Suppressor macrophage (primary cell): ENCODE measurements at places on chromosomes 6 and 20.

DNA sequence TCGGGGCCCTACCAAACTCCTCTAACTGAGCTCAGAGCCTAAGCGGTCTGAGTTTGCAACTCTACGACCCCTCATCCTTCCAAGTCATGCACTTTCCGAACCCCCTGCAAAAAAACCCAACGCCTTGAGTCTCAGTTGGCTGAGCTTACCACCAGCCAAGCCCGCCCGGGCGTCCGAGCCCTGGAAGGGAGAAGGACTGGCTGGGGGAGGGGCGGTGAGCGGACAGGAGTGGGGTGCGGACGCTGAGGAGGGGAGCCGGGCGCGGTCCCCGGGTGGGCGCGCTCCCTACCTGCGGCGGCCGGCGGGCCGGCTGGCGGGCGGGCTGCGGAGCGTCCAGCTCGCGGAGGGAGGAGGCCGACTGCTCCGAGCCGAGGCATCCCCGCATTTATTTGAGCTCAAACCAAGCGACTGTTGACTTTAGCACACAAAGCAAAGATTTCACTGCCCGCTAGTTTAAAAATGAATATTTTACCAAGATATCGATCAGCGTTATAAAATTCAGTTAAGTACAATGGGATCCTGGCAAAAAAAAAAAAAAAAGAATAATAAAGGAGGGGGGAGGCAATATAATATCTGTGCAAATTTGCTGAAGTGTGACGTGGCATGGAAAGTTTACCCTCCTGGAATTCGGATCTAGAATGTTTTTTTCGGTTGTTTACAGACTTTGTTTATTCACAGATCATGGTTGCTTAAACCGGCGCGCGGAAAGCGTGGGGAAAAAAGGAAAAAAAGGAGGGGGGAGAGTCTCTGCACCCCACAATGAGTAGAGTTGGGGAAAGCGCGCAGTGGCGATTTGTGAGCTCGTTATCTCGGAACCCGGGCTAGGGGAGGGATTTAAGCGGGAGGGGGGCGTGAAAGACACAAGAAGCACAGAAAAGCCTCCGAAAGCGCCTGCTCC is 5.9 kb downstream of the FOXA2 start:
- no peak for DNase-seq

DNA sequence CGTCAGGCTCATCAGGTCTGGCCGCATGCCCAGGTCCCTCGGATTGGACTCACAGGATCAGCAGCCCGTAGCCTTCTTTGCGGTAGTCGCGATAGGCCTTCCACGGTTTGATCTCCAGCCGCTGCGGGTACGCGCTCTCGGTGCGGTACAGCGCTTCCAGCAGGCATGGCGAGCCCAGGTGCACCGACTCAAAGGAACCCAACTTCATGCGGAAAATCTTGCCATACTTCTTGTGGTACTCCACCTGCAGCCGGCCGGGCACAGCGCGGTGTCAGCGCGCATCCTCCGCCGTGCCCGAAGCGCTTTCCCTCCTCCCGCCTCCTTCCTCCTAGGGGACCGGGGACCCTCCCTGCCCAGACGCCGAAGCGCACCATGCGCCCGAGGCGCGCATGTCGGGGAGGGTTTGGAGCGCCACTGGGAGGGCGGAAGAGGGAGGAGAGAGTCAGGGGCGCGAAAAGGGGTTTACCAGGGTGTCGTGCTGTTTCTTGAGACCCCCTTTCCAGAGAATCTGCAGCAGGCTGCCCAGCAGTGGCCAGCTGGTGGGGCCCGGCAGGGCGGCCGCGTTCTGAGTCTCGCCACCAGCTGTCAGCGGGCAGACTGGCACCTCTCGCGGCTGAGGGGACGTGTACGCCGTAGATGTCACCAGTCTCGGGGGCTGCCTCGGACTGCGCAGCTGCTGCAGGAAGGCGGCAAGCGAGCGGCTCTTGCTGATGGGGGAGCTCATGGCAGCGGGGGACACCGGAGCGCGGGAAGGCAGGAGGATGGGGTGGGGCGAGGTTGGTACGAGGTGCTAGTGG is 732 bp downstream of the CYP24A1 start:
- DNase-seq = no peak

DNA sequence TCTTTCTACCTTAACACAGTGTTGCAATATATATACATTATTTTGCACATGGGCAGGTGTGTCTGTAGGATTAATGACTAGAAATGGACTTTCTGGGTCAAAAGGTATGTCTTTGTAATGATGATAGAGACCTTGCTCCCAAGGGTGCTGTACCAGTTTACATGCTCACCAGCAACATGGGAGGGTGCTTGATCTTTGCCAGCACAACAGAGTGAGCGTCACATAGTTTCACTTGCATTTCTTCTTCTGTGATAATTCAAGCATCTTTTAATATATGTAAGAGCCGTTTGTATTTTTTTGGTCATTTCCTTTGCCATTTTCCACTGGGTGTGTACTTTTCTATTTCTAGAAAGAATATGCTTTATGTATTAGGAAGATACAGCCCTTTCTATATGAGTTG is 23.6 kb upstream of the B4GALT5 start:
- DNase-seq = no peak

DNA sequence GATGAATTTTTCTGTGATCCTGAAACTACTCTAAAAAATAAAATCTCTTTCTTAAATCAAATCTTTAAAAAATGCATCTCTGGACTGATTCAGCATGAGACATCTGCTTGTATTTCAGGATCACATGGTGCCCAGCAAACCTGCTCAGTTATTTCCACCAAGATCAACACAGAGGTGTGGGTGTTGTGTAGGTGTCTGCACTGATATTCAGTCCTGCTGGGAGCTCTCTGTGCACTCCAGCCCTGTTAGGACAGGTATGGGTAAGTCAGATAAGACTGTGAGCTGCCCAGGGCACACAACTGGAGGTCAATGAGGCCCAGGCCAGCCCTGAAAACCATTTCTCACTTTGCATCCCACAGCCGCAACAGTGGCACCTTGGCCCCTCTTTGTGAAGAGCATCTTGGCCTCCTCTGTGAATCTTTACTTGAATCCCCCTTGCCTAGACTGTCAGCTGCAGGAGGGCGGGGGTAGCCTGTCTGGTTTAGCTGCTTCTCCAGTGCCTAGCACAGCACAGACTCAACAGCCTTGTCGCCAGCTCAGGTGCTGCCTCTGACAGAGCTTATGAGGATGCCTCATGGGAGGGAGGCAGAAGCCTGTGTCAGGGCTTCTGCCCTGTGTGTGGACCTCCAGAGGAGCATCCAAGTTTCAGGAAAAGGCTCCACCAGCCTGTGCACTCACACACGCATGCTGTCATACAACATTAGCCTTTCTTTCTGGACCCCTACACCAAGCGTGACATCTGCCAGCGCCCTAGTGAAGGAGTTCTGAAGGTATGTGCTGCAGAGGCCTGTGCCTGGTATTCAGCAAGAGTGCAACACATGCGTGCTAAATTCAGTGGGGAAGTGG is 187.6 kb upstream of the CST7 start:
- no peak for DNase-seq

DNA sequence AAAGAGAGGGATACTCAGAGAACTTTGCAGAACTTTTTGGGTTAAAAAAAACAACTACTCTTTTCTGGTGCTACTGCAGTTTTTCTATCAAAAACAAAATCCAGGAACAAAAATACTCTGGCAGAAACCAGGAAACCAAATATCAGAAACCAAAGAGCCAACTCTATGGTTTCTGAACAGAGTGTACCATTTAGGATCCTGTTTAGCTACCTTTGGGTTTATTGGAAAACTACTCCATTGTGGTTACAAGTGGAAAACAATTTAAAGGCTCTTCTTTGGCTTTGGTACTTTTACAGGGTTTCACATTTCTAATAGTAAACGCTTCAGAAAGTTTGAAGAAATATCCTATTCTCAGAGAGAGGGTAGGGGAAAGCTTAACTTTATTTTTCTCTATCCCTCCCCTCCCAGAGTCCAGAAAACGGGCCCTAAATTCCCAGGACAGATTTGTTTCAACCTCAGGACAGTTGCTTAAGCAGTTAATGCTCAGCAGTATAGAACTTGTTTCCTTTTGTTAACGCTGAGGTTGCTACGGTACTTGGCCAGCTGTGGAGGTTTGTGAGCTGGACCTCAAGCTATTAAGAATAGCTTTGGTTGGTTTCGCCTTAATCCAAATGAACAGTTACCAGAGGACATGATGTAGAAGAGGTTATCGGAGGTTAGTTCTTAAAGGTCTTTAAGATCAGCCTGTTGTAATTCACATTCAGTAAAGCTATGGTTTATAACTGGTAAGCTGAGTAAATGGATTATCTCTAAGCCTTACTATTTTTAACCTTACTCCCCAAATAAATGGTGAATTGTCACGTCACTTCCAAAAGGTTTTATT is 47.9 kb downstream of the FOXO3 start:
- no peak for DNase-seq

GRCh38 chr6:152775428-152775827 is 24.8 kb downstream of the VIP start:
- DNase-seq = no peak

DNA sequence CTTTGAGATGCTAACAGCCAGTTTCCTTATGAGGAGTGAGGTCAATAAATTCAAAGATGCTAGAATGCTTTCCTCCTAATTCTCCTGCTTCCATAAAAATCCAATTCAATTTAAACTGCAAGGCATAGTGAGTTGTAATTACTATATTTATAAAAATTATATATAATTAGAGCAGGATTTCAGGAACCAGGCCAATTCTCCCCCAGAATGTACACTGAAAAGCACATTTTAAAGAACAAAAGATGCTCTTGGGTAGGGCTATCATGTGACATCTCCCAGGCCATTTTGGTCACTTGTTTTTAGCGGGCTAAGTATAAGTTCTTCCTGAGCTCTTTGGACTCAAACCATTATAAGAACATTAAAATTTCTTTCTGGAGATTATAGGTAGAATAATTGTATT is 195.7 kb upstream of the KCNG1 start:
- DNase-seq = no peak

GRCh38 chr6:72855471-72855870 is 233.6 kb downstream of the KCNQ5 start:
- DNase-seq = no peak

GRCh38 chr6:95544517-95545225 is 32.7 kb upstream of the MANEA start:
- no peak for DNase-seq

DNA sequence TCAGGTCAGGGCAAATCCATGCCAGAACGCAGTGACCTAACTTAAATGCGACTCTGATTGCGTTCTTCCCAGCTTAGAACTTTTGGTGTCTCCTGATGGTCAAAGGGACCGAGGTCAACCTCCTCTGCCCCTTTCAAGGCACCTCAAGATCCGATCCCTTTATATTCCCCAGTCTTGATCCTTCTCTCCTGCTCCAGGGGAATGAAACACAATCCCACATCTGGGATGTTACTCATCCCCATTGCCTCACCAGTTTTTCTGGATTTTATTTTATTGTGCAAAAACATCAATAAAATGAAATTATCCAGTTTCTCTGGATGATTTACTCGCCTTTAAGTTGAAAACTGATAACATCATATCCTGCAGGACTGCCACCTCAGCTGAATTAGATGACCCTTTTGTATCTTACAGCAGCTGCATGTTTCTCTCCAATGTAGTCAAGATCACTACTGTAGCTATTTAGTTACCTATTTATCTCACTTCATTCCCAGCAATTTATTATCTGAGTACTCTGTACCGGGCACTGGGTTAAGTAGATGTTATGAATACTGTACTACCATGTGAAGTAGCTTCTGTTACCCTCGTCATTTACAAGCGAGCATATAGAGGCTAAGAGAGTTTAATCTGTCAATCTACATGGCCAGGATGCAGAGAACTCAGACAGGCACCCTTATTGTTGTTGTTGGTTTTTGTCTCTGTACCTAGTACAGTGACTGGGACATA is 44.0 kb downstream of the IRAK1BP1 start:
- DNase-seq = no peak

GRCh38 chr6:71320041-71320440 is 31.4 kb downstream of the OGFRL1 start:
- DNase-seq = no peak

DNA sequence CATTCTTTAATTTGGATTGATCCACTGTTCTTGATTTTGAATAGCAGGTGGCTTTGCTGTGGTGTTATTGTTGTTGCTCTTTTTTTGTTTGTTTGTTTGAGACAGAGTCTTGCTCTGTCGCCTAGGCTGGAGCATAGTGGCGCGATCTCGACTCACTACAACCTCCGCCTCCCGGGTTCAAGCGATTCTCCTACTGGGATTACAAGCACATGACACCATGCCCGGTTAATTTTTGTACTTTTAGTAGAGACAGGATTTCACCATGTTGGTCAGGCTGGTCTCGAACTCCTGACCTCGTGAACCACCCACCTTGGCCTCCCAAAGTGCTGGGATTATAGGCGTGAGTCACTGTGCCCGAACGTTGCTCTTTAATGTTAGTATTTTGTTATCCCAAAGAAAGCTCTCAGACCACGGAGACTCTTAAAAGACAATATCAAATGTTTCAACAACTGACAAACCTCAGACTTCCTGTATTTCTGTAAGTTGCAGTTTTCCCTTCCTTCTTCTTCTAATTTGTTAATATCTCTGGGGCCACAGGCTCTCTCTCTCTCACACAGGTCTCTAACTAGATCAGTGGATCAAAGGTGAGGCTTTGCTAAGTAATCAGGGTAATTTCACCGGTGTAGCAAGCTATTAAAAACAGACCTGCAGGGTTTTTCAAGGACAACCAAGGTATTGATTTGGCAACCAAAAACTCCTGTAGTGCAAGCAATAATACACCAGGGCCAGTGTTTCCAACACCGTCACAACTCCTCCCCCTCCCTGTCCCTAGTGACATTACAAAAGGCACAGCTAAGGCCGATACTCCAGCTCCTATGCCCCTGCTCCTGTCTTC is 48.8 kb upstream of the ZNF217 start:
- peak; percentile 77 for DNase-seq

- peak; percentile 83 for DNase-seq
These were observed 109.5 kb upstream of the CD93 start for GRCh38 chr20:23195636-23196035.

GRCh38 chr20:33796263-33796906 is 14.8 kb upstream of the CHMP4B start:
- no peak for DNase-seq
